K562 (cell line): ENCODE measurements at places on chromosomes 13 and 19.

GRCh38 chr19:4553092-4553695, 6.3 kb downstream of the SEMA6B start:
- no peak for DNase-seq

DNA sequence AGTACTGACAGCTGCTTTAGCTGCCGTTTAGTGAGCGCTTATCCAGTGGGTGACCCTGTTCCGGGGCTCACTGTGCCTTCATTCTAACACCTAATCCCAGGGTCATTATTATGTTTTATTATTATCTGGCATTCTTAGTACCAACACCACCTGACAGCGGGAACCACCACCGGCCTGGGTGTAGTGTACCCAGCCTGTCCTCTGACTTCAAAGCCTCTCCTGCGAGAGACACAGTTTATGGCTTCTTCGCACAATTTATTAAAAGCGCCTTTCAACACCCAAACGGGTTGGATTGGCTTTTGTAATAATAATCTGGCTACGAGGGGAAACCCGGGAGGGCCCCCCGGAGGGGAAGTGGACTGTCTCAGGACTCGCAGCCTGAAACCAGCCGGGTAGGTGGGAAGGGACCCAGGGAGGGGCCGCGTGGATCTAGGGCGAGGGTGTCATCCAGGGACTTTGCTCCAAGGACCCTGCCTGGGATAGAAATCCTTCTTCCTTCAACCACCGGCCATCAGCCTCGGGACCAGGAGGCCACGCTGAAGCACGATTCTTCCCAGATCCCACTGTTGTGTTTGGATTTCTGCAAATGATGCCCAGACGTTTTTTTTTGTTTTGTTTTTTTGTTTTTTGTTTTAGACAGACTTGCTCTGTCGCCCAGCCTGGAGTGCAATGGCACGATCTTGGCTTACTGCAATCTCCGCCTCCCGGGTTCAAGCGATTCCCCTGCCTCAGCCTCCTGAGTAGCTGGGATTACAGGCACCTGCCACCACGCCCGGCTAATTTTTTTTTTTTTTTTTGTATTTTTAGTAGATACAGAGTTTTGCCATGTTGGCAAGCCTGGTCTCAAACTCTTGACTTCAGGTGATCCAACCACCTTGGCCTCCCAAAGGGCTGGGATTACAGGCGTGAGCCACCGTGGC, 1.6 kb upstream of the ZBTB7A start:
- no peak for DNase-seq

DNA sequence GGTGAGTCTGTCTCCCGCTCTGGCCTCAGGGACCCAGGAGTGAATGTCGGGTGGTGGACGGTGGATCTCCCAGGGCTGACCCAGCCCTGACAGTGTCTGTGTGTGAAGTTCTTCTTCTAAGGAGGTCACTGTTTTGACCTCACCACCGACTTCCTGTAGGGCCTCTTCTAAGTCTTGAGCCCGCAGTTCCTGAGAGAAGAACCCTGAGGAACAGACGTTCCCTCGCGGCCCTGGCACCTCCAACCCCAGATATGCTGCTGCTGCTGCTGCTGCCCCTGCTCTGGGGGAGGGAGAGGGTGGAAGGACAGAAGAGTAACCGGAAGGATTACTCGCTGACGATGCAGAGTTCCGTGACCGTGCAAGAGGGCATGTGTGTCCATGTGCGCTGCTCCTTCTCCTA, at the start of gene SIGLEC7:
Gene SIGLEC7, plus strand, starts transcription at position 183 of the 400 bp plus-strand sequence. Its CDS starts 69 bp downstream, at position 252.
- no peak for DNase-seq

- no peak for DNase-seq
Measured at GRCh38 chr13:24638096-24638495, 42.1 kb upstream of the ATP12A start.

DNA sequence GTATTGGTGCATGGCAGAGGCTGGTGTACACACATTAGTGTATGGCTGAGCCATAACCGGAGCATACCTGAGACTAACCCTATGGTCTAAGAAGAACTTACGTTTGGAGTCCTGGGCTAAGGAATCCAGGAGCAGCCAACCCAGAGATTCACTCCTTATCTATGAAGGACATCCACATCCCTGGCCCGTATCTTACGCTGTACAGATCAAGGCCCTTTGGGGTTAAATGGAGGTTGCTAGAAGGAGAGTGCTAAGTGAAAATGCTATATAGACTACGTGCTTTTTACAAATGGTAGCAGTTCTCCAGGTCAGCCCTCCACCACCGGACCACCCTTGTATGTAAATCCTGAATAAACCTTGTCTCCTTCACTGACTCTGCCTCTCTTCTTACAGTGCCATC, 1.9 kb upstream of the SUGT1 start:
- DNase-seq, result peak; percentile 33

DNA sequence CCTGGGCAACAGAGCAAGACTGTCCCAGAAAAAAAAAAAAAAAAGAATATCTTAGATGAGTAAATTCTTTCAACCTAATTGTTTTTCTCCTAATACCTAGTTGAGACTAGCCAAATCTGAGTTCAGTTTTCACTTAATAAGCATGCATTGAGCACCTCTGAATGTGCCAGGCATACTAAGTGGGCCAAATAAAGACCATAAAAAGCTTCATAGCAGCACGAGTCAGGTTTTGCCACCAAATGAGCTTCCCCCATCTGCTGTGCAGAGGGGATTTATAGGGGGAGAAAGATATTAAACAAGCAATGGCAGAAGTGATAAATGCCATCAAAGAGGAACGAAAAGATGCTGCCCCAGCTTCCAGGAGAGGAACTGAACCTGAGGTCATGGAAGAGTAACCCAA, 11.4 kb downstream of the THSD1 start:
- no peak for DNase-seq

GRCh38 chr13:51638216-51638871, 54.1 kb downstream of the WDFY2 start:
- DNase-seq, result no peak

DNA sequence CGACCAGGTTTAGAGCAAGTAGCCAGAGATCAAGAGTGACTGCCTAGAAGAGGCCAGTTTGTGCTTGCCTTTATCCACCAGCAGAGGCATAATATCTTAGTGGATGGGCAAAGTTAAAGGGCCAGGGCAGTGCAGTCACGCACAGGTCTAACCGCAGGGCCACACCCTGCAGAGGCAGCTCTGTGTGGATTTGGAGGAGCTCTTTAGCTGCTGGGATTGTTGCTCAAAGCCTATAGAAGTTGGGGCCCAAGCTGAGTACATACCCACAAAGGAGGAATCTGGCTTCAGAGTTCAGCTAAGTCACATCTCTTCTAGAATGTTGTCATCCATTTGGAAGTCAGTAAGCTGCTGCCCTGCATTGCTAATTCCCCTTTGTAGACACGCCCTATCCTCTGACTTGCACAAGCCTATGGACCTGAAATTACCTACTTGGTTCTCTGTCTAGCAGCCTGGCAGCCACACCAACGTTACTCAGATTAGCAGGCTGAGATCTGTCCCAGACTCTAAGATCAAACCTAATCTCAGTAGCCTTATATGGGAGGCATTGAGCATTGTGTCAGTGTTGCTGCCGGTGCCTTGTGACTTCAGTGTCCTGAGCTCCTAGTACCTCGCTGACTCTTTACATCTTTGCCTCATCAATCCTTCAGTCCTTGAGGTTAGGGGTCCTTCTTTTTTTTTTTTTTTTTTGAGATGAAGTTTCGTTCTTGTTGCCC, 102.9 kb upstream of the STARD13 start:
- peak; percentile 2 for DNase-seq

- no peak for DNase-seq
Measured at GRCh38 chr19:17378271-17378670, 1.1 kb upstream of the PLVAP start.

GRCh38 chr13:104011505-104012241, 945.5 kb upstream of the SLC10A2 start:
- no peak for DNase-seq

DNA sequence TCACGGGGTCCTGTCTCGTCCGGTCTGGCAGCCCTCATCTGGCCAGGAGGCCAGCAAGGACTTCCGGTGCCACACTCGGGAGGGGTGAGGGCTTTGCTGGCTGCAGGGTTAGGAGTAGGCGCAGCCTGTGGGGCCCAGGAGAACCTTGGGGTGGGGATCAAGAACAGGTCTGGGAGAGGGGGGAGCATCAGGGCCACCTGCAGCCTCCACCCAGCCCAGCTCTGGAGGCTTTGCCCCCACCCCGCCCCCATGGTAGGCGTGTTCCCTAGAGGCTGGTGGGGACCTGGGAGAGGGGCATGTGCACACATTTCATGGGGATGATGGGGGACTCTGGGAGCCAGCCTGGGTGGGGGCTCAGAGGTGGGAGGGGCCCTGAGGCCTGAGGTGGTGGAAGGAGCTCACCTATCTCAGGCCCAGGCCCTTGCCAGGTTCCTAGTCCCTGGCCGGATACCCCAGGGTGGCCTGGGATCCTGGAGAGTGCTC, 23.3 kb downstream of the WTIP start:
- no peak for DNase-seq

DNA sequence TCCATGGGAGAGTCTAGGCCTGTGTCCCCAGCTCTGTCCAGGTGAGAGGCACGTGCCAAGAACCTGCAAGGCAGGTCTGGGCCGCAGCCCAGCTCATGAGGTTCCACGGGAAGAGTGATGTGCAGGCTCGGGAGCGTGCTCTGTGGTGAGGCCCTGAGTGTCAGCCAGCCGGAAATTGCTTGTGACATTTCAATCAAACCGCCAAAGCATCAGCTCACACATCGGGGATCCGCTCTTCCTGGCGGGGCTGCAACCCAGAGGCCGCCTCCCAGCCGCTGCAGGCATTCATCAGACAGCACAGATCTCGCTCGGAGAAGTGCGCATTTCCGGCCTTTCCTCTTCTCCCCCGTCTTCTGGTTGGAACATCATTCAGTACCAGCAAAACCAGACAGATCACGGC, 109.3 kb downstream of the KDM4B start:
- no peak for DNase-seq

- DNase-seq, result peak; percentile 82
Measured at GRCh38 chr19:45913874-45914830, at the start of gene NANOS2. NANOS2 (minus strand) TSS chr19:45914778; CDS start chr19:45914693, 85 bp downstream.

DNA sequence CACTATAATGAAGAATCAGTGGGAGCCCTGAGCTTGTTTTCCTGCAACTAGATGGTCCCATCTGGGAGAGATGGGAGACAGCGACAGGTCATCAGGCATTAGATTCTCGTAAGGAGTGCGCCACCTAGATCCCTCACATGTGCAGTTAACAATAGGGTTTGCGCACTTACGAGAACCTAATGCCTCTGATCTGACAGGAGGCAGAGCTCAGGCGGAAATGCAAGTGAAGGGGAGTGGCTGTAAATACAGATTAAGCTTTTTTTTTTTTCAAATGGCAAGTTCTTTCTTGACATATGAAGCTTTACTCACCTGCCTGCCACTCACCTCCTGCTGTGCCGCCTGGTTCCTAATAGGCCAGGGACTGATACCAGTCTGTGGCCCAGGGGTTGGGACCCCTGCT, 14.4 kb downstream of the CDC16 start:
- no peak for DNase-seq

GRCh38 chr13:38872693-38873092, 117.9 kb downstream of the STOML3 start:
- DNase-seq, result peak; percentile 20

- no peak for DNase-seq
Measured at GRCh38 chr19:55246462-55247451, 12.1 kb downstream of the PPP6R1 start.

DNA sequence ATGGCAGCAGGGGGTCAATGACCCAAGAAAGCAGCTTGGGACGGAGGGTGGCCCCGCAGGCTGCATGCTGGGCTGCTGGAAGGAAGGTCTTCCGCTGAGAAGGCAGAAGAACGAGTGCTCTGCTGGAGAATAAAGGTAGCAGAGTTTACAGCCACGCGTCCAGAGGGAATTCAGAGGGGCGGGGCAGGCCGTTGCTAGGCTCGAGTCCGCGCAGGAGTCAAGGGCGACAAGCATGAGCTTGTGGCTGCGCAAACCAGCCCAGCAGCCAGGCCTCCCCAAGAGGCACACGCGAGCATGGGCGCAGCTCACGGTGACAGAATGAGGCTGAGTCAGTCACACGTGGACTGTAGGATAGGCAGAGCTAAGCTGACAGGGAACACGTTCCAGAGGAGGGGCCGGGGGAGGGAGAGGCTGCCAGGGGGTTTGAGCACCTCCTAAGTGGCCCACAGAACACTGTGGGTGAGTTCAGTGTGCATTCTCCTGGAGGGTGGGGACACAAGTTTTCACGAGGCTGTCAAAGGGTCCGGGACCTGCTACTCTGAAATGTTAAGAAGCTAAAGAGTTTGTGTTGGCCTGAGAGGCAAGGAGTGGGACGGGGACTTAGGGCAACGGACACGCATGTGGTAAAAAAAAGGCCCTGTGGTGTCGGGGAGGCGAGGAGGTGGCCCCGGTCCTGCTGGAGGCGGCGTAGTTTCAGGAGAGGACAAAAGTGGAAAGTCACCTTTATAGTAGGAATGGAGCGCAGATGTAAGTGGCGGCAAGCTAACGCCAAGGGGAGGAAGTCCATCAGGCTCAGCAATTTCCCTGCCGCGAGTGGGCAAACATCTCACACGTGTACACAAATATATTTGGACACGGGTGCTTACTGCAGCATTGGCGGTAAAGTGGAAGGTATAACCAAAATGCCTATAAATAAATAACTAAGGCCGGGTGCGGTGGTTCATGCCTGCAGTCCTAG, 17.7 kb downstream of the RFX2 start:
- DNase-seq, result peak; percentile 90

DNA sequence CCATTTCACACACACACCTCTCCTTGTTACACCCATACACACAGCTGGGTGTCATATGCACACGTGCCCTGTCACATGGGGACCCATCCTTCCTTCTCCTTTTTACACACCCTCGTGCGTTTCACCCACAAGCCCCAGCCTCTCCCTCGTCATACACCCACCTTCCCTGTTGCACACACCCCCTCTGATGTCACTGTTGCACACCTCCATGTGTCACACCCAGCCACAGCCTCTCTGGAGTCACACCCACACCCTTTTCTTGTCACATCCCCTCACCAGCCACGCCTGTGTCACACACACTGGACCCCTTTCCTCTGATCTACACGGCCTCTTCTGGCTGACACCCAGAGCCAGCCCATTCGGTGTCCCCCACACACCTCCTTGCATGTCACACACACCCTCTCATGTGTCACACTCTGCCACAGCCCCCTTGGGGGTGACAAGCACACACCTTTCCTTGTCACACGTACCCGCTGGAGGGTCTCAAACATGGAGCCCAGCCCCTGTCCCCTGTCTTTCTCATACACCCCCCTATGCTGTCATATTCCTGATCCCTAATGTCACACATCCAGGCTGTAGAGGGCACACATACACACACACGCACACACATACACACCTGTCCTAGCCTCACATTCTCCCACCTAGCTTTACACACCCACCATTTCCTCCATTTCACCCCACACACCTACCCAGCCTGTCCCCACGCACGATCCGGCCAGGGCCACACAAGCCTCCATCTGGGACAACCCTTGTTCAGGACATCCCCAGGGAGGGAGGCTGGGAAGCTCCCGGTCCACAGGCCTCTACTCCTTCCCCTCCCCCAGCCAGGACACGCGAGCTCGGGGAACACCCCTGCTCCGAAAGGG, 1.4 kb downstream of the NOVA2 start:
- no peak for DNase-seq

- no peak for DNase-seq
Measured at GRCh38 chr13:109162248-109163036, 533.0 kb downstream of the MYO16 start.

- DNase-seq, result no peak
Measured at GRCh38 chr13:27043013-27043412, 128.6 kb downstream of the USP12 start.

GRCh38 chr13:98285317-98285716, 108.2 kb upstream of the RNF113B start:
- DNase-seq, result no peak

GRCh38 chr13:93248627-93249047, 22.0 kb downstream of the GPC6 start:
- DNase-seq, result peak; percentile 55
